ENCODE measurements at places on chromosomes 3 and 15.
A peak's percentile ranks its signal among the peaks of the same experiment; 100 is the strongest.

GRCh38 chr3:16494814-16495431, 18.6 kb downstream of the RFTN1 start:
- no peak for DNase-seq

- no peak for DNase-seq
Observed at GRCh38 chr15:95994418-95994817, 336.1 kb upstream of the NR2F2 start.

GRCh38 chr3:50003824-50004223, 63.9 kb downstream of the RBM6 start:
- DNase-seq: no peak

DNA sequence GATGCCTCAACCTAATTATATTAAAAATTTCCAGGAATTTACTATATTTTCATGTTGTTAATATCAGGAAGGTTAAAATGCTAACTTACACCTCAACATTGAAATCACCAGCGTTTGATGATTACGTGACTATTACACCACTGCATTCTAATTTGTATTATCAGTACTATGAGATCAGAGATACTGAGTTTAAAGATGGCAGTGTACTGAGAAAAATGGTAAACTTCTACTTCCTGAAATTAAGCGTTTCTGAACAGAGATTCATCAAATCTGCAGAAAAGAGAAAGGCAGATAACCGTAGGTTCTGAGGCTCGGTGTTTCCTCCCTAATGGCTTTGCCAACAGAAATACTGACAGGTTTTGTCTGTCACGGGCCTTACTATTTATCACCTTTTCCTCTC, 69.9 kb downstream of the CRTC3 start:
- no peak for DNase-seq

DNA sequence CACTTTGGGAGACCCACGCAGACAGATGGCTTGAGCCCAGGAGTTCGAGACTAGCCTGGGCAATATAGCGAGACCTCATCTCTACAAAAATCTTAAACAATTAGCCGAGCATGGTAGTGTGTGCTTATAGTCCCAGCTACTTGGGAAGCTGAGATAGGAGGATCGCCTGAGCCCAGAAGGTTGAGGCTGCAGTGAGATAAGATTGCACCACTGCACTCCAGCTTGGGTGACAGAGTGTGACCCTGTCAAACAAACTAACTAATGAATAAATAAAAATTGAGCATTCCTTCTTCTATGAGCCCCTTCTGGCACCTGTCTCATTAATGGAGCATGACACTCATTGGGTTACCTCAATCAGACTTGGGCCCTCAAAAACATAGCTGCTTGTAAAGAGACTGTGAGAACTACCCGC, 7.5 kb downstream of the ZDHHC3 start:
- DNase-seq: no peak

GRCh38 chr3:50433954-50434353, 69.5 kb downstream of the CACNA2D2 start:
- no peak for DNase-seq

DNA sequence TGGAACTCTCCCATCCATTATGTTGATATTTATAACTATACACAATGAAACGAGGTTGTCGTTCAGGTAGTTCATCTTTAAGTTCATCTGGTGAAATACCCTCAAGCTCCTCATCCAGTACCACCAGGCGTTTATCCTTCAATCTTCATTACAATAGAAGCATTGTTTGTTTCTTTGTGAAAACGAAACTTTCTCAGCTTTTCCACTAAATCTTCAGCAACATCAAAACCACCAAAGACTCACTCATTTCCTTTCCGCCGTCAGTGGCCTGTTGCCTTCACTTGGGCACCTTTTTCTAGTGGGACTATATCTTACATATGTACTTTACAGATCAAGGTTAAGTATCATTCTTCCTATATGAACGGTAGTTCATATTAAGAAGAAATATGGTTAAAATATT, 44.1 kb upstream of the TFG start:
- peak; percentile 27 for DNase-seq
